ENCODE measurements at places on chromosomes 5 and 9.

DNA sequence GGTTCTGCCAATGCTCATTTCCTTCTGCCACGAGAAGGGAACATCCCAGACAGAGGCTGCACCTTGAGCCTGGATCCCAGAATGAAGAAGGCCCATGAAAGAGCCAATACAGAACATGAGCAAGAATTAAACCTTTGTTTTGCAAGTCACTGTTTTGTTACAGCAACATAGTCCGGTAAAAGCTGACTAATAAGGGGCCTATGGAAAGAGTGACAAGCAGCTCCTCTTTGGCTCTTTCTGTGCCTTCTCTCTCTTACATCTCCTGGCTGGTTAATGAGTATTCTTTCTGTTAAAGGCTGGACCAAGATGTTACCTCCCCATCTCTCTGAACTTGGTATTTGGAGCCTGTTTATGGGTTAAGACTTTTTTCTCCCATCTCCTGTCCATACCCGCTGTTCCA, 10.8 kb downstream of the GFRA3 start:
- DNase-seq, result no peak

DNA sequence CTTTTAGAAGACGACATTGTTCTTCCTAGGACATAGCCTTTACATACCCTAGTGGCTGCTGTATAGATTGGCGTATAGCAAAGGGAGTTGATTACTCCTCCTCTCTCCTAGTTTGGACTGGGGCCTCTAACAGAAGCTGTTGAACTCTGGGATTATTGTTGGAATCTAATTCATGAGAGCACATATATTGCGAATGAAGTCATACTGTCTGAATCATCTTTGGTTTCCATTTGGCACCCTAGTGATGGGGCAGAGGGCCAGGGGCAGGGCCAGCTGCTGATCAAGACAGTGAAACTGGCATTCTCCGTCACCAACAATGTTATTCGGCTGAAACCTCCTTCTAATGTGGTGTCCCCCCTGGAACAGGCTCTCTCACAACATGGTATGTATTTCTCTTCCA, 40.3 kb downstream of the NUP188 start:
- peak; percentile 57 for DNase-seq

GRCh38 chr9:16482764-16483163, 387.7 kb downstream of the BNC2 start:
- DNase-seq, result no peak

GRCh38 chr5:63570752-63571151, 391.5 kb downstream of the HTR1A start:
- DNase-seq, result no peak

- DNase-seq, result no peak
Measured at GRCh38 chr9:89387197-89387849, 69.0 kb downstream of the SECISBP2 start.

- DNase-seq, result no peak
Measured at GRCh38 chr5:59466271-59466670, 427.3 kb downstream of the PDE4D start.

GRCh38 chr9:116656977-116657376, 30.1 kb upstream of the TRIM32 start:
- DNase-seq, result no peak

GRCh38 chr9:80076162-80076561, 504.4 kb downstream of the TLE4 start:
- no peak for DNase-seq

DNA sequence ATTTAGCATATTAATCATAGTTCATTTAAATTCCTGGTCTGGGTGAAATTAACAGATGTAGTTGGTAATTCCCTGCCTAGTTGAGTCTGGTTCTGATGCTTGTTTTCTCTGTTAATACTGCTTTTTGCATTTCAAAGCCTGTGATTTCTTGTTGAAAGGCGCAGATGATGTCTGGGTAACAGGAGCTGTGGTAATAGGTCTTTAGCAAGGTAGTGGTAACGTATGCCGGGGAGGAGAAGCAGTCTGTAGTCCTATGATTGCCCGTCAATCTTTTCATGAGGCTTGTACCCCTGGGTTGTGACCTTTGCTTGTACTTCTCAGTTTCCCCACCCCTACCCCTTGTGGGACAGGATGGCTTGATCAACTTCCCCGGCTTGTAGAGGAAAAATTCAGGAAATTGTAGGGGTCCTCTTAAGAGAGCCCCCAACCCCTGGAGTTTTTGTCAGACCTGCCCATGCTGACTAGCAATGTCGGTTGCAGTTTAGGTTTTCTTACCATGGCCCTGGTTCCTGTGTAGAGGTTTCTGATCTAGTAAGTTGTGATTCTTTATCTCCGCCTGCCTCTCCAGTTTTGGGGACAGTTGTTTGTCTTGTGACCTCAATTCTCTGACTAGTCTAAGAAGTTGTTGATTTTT, 55.4 kb downstream of the SPIN1 start:
- no peak for DNase-seq

DNA sequence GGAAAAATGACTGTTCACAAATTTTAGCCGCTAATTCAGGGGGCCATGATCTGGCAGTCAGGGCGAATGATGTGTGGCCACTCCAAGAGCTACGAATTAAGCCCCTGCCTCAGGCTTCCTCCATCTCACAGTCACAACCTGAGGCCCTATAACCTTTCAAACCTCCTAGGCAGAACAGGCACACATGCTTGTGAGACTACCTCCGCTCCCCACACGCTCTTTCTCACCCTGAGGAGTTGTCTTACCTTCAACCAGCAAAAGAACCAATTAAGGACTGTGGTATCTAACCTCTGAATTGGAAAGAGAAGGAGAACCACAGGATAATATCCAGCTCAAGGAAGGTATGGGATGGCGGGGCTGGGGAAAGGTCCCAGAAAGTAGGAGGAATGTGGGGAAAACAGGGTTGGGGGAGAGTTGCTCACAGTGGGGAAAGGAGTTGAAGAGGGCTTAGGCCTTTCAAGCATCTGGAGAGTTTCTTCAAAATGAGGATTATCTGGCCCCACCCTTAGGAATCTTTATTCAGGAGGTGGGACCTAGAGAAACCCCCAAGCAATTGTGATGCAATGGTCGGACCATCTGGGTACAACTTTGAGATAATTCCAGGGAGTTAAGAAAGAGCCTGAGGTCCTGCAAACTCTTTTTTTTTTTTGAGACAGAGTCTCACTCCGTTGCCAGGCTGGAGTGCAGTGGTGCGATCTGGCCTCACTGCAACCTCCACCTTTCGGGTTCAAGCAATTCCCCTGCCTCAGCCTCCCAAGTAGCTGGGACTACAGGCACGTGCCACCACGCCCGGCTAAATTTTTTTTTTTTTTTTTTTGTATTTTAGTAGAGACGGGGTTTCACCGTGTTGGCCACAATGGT, 5.5 kb downstream of the PCDH1 start:
- no peak for DNase-seq

GRCh38 chr5:57219386-57219785, 45.5 kb downstream of the GPBP1 start:
- no peak for DNase-seq

DNA sequence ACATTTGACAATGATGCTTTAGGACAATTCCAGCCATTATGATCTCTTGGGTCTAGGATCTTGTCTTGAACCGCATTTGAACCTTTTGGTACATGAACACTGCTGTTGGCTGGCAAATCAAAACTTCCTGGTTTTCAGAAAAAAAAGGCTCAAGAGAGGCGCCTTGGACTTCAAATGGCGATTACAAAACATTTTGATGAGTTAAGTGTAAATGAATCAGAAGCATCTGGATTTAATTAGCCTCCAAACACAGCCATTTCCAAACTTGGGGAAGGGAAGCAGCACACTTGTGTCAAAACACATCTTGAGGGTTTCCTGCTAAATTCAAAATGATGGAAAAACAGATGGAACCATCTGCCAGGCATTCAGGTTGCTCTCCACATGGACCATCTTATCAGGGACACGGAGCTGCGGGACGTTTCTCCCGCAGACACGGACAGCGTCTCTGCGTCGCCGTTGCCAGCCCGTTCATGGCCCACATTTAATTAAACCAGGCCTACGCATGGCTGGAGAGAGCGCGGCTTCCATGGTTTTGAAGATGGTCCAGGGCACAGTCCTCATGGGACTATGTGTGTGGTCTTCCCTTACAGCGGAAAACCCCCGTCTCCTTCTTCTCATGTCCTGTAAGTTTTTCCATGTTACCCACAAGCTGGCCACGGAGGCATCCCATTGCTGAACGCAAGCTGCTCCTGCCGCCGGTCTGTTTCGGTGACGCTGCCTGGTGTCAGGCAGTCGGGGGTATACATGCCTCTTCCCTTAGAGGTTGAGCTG, 55.8 kb upstream of the PTCH1 start:
- peak; percentile 24 for DNase-seq

- DNase-seq, result peak; percentile 83
Measured at GRCh38 chr9:135075234-135076142, 12.0 kb upstream of the OLFM1 start.

DNA sequence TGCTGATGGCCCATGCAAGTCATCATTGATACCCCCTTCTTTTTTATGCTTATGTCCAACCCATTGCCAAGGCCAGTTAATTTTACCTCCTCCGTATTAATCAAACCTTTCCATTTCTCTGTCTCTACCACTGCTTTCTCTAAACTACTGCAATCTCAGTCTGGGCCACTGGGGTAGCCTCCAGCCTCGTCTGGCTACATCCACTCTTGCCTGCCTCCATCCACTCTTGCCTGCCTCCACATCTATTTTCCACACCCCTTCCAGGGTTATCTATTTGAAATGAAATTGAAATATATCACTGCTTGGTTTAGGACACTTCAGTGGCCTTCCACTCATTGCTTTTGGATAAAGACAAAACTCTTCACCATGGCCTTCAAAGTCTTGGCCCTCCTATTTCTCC, 425.3 kb upstream of the CLINT1 start:
- no peak for DNase-seq

Measured in tibial artery (tissue), 4 donors.